ENCODE measurements at places on chromosomes 5 and 9.

DNA sequence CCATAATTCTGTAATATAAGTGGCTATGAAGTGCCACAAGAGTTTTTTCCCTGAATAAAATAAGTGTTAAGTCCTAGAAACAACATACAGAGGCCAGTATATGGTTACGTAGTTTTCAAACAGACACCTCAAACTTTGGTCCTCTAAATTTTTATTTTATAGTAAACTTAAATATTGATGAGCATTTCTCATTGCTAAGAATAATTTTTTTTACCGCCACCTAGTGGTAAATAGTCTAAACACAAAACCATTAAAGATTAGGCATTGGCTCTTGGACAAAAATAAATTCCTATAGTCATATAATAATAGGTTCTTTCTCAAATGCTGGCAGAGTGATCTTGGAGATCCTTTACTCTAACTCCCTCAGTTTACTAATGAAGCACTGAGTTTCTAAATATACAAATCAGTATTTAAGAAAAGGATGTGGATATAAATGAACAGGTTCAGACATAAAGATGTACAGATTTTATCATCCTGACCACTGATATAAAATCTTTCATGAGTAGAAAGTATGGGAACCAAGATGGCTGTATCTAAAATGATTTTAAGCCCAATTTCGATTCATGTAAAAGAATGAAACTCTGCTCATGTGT is 136.2 kb downstream of the FANCC start:
- no peak for DNase-seq

GRCh38 chr5:142119051-142119625 is 10.6 kb downstream of the NDFIP1 start:
- DNase-seq = no peak

GRCh38 chr5:14168144-14168792 is 25.1 kb downstream of the TRIO start:
- no peak for DNase-seq

DNA sequence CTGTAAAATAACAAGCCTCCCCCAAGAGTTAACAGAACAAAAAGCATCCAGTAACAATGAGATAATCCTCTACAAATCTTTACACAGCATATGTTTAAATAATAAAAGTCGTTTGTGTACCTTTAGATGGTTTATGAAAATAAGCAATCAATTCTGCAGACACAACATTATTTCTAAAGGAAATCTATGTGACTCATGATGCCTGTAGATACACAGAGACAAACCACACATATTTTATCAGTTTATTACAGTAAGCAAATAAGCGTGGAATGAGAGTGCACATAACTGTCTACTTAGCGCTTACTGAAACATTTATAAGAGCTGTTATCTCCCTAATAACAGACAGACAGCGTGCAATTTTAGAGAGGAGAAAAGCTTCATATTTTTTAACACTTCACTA is 243.6 kb downstream of the AP3B1 start:
- no peak for DNase-seq

GRCh38 chr9:104868687-104869404 is 59.1 kb downstream of the ABCA1 start:
- DNase-seq = no peak

DNA sequence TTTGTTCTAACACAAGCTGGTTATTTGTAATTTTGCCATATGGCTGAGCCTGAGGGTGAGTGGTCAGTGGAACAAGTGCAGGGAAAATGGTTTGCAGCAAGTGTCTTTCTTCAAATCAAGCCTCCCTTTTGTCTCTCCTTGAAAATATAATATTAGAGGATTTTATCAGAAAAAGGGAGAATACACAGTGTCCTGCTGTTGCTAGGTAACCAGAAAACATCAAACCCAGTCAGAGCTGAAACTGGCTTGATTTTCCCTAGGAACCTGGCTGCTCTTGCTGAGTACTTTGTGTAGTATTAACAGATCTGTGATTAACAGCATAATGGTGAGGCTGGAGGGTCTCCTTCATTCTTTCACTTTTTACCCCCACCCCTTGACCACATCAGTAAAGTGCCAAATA is 314.0 kb downstream of the ARHGEF28 start:
- no peak for DNase-seq

DNA sequence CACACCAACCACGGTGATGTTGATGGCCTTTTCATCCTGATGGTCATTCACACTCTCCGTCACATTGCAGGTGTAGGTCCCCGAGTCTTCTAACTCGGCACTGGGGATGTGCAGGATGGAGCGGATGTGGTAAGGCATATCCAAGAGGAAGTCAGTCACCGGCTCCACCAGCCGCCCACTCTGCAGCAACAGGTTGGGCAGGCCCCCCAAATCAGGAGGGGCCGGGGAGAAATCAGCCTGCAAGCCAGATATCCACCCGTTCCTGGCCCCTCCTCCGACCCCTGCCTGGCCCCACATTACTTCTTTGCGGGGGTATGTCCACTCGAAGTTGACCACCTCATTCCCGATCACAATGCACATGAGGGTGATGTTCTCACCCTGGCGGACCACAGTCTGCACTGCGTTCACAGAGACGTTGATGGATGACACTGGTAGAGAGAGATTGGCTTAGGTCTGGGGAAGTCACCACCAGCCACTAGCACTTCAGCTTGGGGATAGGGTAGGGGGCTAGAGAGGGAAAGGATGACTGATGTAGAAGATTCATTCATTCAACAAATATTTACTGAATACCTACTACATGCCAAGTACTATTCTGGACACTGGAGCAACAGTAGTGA is 22.0 kb downstream of the PDGFRB start:
- DNase-seq = peak; percentile 41

- DNase-seq = no peak
These were observed 101.2 kb downstream of the MSX2 start for GRCh38 chr5:174825587-174825986.

DNA sequence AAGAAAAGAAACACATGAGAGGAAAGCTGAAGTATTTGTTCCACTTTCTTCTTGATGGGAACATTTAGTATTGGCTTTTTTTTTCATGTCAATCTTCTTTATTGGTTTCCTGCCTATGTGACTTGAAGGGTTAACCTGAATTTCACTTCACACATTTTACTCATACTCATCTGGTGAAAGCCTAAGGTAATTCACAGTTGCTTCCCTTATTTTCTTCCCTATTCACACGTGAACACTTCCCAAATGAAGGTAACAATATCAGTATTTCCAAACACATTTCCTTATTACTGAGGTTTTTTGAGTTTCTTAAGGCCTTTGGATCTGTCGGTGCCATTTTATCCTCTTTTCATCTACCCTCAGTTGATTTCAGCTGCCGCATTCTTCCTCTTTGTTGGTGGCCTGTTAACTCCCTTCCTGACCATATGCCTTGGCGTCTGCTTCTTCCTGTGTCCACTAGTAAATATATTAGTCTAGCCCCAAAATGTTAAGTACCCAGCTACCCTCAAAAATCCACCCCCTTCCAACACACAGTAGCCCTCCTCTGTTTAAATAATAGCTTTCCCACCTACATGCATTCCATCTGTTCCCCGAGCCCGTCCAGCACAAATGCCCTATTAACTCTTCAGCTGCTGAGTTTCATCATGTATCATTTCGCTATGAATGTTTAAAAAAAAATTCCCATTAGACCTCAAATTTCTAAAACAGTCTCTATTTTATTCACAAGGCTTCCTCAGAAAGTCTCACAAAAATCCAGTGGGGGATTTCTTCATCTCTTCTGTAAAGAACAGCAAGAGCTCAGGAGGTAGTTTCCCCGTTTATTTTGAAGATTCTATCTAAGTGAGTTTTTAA is 97.3 kb downstream of the USP20 start:
- DNase-seq = no peak

- no peak for DNase-seq
These were observed 228.0 kb downstream of the NTRK2 start for GRCh38 chr9:84897362-84898094.

DNA sequence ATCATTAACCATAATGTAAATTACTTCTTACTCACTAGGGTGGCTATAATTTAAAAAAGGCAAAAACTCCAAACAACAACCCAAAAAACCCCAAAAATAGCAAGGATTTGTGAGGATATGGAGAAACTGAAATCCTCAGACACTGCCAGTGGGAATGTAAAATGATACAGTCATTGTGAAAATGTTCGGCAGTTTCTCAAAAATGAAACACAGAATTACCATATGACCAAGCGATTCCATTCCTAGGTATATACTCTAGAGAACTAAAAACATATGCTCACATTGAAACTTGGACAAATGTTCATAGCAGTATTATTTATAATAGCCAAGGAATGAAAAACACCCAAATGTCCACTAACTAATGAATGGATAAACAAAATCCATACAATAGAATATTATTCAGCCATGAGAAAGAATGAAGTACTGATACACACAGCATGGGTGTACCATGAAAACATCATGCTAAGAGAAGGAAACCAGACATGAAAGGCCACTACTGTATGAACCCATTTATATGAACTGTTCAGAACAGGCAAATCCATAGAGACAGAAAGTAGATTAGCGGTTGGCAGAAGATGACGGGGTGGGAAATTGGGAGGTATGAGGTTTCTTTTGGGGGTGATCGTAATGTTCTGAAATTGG is 119.1 kb downstream of the MAPKAP1 start:
- no peak for DNase-seq

GRCh38 chr5:122019919-122020590 is 58.0 kb downstream of the LOX start:
- DNase-seq = no peak

- DNase-seq = no peak
These were observed 678.1 kb upstream of the ZNF608 start for GRCh38 chr5:125424402-125425141.

DNA sequence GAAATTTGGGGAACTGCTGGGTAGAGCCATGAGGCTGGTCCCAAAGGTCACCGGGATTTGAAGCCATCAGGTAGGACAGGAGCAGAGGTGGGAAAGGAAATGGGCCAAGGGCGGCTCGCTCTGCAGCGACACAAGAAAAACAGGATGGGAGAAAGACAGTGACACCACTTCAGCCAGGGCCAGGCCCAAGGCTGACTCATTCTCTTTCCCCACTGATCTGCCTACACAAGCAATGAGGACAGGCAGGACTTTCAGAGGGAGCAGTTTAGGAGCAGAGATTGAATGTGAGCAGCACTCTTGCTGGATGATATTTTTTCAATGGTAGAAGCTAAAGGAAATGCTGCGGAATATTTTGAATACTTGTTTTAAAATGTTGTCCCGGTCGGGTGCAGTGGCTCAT is 3.5 kb downstream of the RUFY1 start:
- no peak for DNase-seq

DNA sequence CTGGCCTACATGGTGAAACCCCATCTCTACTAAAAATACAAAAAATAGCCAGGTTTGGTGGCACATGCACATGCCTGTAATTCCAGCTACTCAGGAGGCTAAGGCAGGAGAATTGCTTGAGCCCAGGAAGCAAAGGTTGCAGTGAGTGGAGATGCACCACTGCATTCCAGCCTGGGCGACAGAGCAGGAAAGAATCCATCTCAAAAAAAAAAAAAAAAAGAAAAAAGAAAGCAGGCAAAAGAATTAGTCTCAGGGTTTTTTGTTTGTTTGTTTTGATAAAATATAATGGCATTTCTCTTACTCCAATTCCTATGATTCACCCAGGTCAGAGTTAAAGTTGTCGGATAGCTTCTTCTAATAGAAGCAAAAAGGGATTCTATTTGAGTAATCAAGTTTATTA is 67.0 kb upstream of the ATG10 start:
- no peak for DNase-seq

- DNase-seq = no peak
These were observed 88.8 kb upstream of the CTNNA1 start for GRCh38 chr5:138664276-138664943.

- DNase-seq = no peak
These were observed 115.7 kb upstream of the NR5A1 start for GRCh38 chr9:124622882-124623281.

DNA sequence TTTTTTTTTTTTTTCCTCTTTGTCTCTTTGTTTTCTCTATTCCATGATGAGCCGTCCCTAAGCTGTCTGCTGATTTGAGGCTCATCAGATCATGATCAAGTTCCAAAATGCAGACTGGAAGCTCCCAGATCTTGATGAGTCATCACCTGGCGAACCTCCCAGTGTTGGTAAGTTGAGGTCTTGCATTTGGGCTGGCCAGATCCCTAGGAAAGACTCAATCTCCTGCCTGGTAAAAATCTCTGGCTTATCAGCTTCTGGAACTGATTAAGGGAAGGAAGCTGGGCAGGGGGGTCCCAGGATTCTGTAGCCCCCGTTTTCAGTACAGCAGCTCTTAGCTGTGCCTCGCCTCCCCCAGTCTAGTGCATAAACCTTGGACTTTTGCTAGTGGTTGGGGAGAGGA is 69.0 kb downstream of the TSPAN17 start:
- no peak for DNase-seq

DNA sequence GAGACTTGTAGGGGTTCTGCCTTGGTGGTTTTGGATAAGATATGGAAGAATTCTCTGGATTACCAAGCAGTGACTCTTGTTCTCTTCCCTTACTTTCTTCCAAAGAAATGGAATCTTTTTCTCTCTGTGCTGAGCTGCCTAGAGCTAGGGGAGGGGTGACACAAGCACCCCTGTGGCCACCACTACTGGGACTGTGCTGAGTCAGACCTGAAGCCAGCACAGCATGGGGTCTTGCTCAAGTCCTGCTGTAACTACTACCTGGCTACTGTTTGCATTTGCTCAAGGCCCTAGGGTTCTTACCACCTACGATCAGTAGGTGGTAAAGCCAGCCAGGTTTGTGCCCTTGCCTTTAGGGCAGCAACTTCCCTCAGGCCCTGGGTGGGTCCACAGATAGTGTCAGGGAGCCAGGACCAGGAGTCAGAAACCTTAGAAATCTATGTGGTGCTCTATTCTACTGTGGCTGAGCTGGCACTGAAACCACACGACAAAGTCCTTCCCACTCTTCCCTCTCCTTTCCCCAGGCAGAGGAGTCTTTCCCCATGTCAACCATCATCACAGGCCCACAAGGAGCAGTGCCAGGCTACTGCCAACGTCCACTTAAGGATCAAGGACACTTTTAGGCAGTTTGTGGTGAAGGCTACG is 53.8 kb downstream of the SREK1 start:
- no peak for DNase-seq

DNA sequence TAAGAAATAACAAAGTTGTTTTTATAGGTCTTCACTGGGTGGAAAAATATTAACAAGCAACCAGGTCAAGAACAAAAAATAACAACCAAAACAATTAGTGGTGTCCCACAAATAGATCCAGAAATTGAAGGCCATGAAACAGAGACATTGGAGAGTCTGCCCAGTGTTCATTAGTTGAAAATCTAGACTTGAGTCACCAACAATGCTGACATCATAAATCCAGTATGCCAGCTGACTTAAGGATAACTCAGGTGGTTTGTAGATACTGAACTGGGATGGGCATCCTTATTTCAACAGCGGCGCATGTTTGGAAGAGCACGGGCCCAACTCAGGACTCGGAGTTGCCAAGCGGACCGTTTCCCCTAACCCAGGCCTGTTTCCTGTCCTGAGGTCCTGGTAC is 80.7 kb upstream of the TNFAIP8 start:
- DNase-seq = no peak

DNA sequence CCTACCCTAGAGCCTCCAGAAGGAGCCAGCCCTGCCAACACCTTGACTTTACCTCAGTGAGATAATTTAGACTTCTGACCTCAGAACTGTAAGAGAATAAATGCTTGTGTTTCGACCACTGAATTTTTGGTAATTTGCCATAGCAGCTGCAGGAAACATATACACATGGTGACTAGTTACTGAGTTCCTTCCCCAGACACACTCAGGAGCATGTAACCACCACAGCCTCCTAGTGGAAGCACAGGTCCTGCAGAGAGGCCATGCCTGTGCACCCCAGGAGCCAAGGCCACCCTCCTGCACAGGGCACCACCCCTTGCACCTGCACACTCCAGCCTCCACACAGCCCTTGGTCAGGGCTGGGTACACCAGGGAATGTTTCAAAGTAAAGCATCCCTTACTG is 7.6 kb upstream of the CAMSAP1 start:
- no peak for DNase-seq

All from pancreas (tissue), 10 donors.